Stimulated activated CD8-positive, alpha-beta memory T cell treated with anti-CD3 and anti-CD28 coated beads, Interleukin-7, amount 100 ng/mL, for 1 hour (primary cell): ENCODE measurements at places on chromosomes 6 and 20.

- no peak for DNase-seq
Observed at GRCh38 chr6:150668900-150669302, 69.2 kb downstream of the PLEKHG1 start.

DNA sequence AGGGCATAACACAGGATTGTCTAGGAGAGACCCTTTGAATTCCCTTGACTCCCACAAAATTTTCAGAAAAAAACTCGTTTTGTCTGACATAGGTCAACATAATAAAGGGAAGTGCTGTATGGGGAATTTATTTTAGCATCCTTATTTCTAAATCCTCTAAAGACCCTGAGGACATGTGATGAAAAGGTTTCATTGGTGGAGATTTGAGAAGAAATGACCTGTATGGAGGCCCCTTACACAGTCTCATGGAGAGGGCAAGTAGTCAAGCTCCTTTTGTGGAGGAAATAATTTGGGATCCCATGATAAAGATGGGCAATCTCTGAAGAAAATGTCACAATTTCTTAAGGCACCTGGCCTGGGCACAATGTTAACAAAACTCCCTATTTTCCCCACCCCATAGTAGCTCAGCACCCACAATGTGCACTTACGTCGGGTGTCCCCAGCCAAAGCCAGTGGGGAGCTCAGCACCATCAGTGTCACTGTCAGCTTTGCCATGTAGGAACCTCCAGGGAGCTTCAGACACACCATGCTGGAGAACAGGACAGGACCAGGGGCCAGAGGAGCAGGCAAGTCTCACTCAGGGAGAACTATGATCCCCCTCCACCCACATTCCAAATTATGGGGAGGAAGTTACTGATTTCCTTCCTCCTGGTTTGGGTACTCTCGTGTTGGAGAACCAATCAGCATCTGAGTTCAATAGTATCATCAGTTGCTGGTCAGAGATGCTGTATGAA lies at the start of gene HLA-DRB5:
Gene HLA-DRB5, minus strand, starts transcription at position 591 of the 734 bp plus-strand sequence. Its CDS starts 63 bp downstream, at position 528.
- no peak for DNase-seq

GRCh38 chr6:1436334-1437306 lies 47.2 kb downstream of the FOXF2 start:
- no peak for DNase-seq

GRCh38 chr6:17470938-17471327 lies 77.5 kb downstream of the CAP2 start:
- no peak for DNase-seq

- DNase-seq = no peak
Observed at GRCh38 chr6:168387426-168387825, 53.6 kb upstream of the SMOC2 start.

DNA sequence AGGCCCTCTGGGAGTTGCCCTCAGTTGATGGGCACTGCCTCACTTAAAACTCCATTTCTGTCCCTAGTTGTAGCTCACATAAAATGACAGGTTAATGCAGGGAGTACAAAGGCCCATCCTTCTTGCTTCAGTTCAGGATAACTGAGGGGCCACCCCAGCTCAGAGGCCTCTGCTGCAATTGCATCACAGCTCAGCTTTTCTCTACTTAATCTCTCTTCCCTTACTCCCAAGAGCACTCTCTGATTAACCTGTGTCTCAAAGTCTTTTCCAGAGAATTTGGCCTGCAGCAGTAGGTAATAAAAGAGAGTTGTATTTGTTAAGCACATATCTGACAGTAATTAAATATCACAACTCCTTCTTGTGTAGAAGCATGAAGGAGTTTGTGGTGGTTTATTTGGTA lies 40.9 kb upstream of the FLRT3 start:
- no peak for DNase-seq

- DNase-seq = no peak
Observed at GRCh38 chr6:16432075-16433032, 194.0 kb downstream of the GMPR start.

- DNase-seq = no peak
Observed at GRCh38 chr6:149247385-149247763, 70.1 kb upstream of the TAB2 start.

DNA sequence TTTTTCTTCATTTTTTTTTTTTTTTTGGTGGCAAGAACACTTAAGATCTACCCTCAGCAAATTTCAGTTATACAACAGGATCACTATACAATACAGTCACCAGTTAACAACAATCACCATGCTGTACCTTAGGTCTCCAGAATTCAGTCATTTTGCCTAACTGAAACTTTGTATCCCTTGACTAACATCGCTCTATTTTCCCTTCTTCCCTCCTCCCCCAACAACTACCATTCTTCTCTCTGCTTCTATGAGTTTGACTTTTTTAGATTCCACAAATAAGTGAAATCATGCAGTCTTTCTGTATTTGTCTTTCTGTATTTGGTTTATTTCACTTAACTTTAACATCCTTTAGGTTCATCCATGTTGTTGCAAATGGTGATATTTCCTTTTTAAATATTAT lies 42.4 kb upstream of the DOK5 start:
- DNase-seq = no peak

GRCh38 chr20:22619272-22619671 lies 34.9 kb upstream of the FOXA2 start:
- no peak for DNase-seq

DNA sequence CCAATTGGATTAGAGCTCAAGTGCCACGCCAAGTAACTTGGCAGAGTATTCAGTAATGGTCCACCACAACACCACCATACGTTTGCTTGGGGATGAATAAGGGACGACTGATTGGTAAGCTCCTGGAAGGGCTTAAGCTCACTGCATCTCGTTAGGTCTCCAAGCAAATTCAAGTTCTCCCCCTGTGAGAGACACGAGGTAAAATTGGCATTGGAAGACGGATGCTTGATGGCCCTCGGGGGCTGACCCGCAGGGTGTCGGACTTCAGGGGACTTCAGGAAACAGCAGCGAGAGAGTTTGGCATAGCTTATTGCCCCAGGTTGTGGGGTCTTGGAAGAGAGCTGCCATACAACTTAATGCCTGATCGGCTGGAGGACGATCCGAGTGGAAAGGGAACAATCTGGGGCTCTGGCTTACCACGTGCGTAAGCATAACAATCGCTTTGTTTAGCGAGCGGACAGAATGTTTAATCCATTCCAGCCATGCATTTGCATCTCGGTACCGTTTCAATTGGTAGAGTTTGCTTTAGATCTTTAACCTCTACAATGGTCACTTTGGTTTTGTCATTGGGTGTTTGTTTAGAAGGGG lies 4.8 kb upstream of the ZNFX1 start:
- no peak for DNase-seq

DNA sequence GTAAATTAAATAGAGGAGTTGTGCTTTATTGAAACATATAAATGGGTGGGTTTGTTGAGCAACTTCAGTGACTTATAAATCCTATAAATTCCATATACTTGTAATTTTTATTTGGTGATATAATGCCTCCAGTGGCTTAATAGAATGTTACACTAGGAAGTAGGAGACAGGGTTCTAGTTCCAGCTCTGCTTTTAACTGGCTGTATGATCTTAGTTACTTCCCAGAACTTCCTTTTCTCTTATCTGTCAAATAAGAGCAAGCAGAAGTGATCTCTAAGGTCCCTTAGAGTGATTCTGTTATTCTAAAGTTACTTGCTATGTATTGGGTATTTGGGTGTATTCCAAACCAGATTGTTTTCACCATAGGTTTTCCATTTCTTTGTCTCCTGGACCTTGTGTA lies 10.2 kb downstream of the ZSCAN23 start:
- no peak for DNase-seq

GRCh38 chr6:35931120-35931561 lies 10.2 kb upstream of the SRPK1 start:
- no peak for DNase-seq

- no peak for DNase-seq
Observed at GRCh38 chr20:14783766-14784165, 446.4 kb upstream of the FLRT3 start.

DNA sequence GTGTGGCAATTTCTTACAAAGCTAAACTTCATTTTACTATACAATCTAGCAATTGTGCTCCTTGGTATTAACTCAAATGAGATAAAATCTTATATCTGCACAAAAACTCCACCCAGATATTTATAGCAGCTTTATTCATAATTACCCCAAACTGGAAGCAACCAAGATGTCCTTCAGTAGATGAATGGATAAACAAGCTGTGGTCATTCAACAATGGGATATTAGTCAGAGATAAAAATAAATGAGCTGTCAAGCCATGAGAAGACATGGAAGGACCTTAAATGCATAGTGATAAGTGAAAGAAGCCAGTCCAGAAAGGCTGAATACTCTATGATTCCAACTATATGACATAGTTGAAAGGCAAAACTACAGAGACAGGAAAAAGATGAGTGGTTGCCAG lies 98.9 kb upstream of the BMP2 start:
- DNase-seq = no peak

GRCh38 chr6:20154753-20155152 lies 57.5 kb downstream of the MBOAT1 start:
- no peak for DNase-seq
